ENCODE measurements at places on chromosomes 13 and 19. TPM values are rescaled to one million over a fixed set of nuclear protein-coding genes. Genes with fewer than 3 reads are reported as not detected.

- no peak for DNase-seq
Observed at GRCh38 chr19:46732172-46732938, 13.5 kb upstream of the FKRP start.

Gene OR7G2
- not detected for total RNA-seq

GRCh38 chr13:91169321-91170050, 178.0 kb upstream of the MIR17HG start:
- DNase-seq: no peak

- DNase-seq: no peak
Observed at GRCh38 chr19:4086411-4086867, 19.7 kb upstream of the ZBTB7A start.

DNA sequence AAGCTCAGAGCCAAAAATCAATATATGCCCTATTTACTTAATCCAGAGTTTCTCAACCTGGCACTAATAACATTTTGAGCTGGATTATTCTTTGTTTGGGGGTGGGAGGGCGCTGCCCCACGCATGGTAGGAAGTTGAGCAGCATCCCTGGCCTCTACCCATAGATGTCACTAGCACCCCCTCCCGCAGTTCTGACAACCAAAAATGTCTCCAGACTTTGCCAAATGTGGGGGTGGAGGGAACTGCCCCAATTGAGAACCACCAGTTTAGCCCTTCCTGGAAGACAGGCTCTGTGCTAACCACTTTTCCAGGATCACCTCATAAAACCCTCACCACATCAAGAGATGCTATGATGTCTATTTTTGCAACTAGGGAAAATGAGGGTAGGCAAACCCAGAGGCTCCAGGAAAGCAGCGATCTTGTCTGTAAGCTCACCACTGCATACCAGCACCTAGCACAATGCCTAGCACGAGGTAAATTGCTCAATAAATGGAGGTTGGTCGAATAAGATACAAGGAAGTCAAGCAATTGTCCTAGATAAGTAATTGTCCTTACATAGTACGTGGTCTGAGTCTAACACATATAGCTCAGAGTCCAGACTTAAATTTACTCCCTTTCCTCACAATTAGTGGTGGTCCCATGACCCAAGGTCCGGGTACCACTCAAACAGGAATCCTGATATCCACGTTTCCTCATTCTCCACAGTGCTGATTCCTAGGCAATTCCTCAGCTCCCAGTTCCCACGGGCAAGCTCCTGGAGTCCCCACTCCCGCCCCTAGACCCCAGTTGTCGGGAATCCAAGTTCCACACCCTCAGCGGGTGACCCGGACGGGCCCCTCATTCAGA, 892 bp downstream of the TRIR start:
- no peak for DNase-seq

Gene LGALS14
- not detected for total RNA-seq

GRCh38 chr13:39110518-39111097, 72.4 kb downstream of the NHLRC3 start:
- no peak for DNase-seq

- DNase-seq: no peak
Observed at GRCh38 chr19:13960863-13961784, 8.8 kb downstream of the DCAF15 start.

DNA sequence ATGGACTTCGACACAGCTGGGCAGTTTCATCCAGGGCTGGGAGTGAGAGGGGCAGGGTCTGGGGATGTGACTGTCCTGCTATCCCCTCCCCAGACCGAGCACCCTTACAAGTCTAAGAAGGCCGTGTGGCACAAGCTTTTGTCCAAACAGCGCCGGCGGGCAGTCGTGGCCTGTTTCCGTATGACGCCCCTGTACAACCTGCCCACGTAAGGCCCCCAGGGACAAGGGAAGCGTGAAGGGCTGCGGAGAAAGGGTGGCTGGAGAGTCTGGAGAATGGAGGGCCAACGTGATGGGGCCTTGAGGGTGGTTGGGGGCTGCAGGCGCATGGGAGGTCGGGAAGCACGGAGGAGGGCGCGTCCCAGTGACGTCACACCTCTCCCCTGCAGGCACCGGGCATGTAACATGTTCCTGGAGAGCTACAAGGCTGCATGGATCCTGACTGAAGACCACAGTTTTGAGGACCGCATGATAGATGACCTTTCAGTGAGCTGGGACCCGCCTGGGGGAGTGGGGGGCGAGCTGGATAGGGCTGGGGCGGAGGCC, 89.5 kb downstream of the MAP4K1 start:
- no peak for DNase-seq

- DNase-seq: no peak
Observed at GRCh38 chr19:55099557-55100506, 17.6 kb downstream of the PPP1R12C start.

- DNase-seq: no peak
Observed at GRCh38 chr13:63024458-63024857, 1608.8 kb upstream of the PCDH20 start.

- DNase-seq: peak; percentile 32
Observed at GRCh38 chr13:27465611-27466010, 15.2 kb upstream of the MTIF3 start.

- peak; percentile 75 for DNase-seq
Observed at GRCh38 chr19:12838886-12839756, 806 bp downstream of the MAST1 start.

Gene VSTM2B
- total RNA-seq: 2.5 TPM

GRCh38 chr13:38686577-38687245, at the start of gene FREM2:
FREM2 (plus strand) TSS chr13:38687077; CDS start chr13:38687345, 268 bp downstream.
- DNase-seq: peak; percentile 19

Gene ZIM2
- not detected for total RNA-seq

- DNase-seq: no peak
Observed at GRCh38 chr19:6773323-6773931, 919 bp downstream of the VAV1 start.

GRCh38 chr19:38425810-38426466, at the start of gene RASGRP4:
RASGRP4 (minus strand) TSS chr19:38426219; CDS start chr19:38426091, 128 bp downstream.
- DNase-seq: no peak

Gene SYDE1
- total RNA-seq: 43.0 TPM

GRCh38 chr13:47158593-47158992, 261.7 kb upstream of the HTR2A start:
- no peak for DNase-seq

Gene PVR
- total RNA-seq: 43.1 TPM

Gene ZNF865
- 1.6 TPM for total RNA-seq

DNA sequence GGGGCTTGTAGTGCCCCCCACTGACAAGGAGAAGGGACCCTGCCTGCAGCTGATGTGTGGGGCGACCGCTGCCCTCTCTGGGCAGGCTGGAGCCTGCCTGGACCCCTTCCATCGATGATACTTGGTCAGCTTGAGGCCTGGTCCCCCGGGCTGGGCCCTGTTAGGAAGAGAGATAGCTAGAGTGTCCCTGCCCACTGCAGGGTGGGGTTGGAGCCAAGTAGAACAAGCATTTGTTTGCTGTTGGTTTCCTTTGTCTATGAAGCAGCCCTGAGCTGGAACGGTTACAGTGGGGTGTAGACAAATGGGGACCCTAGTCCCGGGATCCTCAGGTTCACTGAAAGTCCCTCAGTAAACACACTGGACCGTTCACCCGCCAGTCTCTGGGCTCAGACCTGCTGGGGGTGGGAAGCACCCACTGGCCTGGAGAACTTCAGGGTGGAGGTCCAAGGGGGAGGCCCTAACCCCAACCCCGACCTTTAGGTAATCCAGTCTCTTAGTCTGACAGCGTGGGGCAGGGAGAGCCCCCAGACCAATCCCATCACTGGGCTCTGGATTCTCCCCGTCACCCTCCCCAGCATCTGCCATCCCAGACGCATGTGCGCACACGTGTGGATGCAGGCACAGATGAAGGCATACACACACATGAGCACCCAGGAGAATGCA, 204.8 kb upstream of the ZNF536 start:
- no peak for DNase-seq

DNA sequence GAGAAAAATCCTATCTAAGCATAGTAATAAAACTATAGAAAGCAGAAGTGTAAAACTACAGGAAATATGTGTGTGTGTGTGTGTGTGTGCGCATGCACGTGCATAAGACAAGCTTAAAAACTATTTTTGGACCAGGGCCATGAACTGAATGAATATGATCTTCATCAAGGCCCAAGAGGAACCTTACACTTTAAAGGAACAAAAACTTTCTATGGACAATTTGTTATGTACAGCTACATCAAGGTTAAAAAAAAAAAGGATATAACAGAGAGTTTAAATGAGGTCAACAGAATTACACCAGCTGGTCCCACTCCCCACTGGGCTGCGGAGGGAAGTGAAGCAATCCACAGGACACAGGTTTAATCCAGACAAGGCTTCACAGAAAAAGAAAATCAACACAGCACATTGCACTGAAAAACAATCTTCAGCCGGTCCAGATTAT, 151.1 kb downstream of the LHFPL6 start:
- peak; percentile 95 for DNase-seq

- DNase-seq: peak; percentile 93
Observed at GRCh38 chr19:3443840-3444694, 36.3 kb downstream of the SMIM24 start.

Data from G401 (cell line).